ENCODE measurements at places on chromosomes 3 and 15.

DNA sequence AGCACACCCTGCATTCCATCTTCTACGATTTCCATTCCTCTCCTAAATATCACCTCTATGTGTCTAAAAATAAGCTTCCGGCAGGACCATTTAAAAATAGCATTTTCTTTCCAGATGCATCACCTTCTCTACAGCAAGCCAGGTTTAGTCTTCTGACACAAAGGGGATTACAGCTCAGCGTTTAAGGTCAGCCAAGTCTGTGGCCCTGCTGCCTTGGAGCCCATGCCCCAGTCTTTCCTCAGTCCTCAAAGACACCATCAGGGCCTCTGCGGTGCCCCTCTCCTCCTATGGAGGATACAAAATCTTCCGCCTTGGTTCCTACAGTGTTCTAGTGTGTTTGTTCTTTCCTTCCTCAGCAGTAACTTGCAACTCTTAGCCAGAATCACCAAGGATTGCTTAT lies 3.8 kb downstream of the SELENOS start:
- DNase-seq: no peak

DNA sequence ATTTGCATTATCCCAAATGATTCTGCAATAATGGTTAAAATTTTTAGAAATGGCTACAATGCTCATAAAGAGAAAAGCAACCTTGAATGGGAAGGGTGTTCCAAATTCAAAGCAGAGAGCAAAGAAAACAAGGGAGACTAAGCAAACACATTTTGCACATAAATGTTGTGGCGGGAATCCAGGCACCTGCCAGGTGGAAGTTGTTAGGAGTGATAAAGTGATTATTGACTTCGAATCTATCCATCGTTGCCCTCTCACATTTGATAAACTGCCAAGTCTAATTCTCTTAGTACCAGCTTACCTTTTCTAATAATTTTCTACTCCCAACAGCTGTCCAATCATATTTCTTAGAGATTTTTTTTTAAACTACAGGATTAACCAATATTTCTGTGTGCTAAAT lies 244.5 kb downstream of the CACNA2D3 start:
- no peak for DNase-seq

GRCh38 chr3:126691765-126692164 lies 12.3 kb upstream of the CHCHD6 start:
- no peak for DNase-seq

GRCh38 chr15:77418391-77418965 lies 1.4 kb downstream of the PEAK1 start:
- no peak for DNase-seq

- DNase-seq: no peak
Observed at GRCh38 chr3:10399634-10400033, 78.7 kb upstream of the SEC13 start.

DNA sequence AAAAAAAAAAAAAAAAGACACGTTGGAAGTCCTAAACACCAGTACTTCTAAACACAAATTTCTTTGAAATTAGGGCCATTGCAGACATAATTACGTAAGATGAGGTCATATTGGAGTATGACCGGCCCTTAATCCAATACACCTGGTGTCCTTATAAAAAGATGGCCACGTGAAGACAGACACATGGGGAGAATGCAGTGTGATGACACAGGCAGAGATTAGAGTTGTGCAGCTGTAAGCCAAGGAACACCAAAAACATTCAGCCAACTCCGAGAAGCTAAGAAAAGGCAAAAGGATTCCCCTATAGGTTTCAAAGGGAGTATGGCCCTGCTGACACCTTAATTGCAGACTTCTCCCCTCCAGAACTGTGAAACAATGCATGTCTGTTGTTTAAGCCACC lies 379.0 kb upstream of the PDZRN3 start:
- no peak for DNase-seq

- DNase-seq: no peak
Observed at GRCh38 chr3:152159328-152159727, 109.4 kb upstream of the MBNL1 start.

GRCh38 chr15:28955160-28955992 lies 69.6 kb downstream of the APBA2 start:
- no peak for DNase-seq

GRCh38 chr3:179797192-179797591 lies 144.4 kb downstream of the USP13 start:
- no peak for DNase-seq

DNA sequence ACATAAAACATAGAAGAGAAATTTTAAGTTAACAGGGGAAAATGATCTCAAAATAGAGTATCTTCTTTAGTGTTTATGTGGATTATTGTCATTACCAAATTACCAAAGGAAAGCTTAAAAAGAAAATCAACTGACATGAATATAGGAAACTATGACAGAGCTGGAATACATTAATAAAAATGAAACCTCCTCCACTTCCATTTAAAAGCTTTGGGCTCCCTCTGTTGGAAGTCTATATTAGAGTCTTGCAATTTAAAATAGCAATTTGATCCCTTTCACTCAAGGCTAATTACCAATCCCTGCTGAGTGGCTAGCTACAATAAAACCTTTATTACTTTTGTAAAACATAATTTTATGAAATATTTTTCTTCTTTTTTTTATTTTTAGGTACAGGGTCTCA lies 61.4 kb upstream of the IMPG2 start:
- no peak for DNase-seq

DNA sequence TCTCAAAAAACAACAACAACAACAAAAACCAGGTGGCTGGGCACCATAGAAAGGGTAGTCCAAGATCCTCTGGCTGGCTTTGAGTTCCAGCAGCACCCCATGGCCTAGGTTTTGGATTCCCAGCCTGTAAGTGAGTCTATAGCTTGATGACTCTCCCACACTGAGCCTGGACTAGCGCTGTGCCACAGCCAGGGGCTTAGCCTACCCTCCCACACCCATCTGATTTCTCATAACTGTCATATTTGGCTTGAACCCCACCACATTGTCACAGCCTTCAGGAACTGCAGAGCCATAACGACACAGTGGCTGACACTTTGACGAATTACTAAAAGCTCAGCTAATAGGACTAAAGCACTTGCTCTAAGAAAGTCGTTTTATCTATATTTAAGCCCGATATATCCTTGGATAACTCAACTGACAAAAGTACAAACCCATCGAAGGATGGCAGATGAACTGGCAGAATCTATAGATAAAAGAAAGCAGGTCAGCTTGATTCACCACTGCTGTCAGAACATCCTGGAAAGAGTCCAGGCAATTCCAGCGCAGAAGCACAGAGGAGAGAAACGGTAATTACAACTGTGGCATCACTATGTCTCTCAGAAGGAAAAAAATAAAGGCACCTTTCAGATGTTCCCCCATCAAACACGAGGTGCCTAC lies 62.1 kb downstream of the HOMER2 start:
- DNase-seq: no peak

DNA sequence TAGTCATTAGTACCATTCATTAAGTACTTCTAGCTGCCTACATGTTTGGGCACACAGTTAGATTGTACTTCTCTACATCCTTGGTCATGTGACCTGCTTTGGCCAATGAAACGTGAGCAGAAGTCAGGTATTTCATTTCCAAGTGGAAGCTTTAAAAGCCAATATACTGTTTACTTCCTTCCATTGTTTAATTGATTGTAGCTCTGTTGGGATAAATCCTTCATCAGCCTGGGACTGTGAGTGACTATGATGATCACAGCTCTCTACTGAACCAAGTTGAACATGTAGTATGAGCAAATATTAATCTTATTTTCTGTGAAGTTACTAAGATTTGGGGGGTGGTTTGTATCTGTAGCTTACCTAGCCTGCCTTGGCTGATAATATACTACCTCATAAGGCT lies 116.5 kb upstream of the ROPN1 start:
- DNase-seq: no peak

- DNase-seq: no peak
Observed at GRCh38 chr3:186109897-186110803, 1.3 kb upstream of the ETV5 start.

DNA sequence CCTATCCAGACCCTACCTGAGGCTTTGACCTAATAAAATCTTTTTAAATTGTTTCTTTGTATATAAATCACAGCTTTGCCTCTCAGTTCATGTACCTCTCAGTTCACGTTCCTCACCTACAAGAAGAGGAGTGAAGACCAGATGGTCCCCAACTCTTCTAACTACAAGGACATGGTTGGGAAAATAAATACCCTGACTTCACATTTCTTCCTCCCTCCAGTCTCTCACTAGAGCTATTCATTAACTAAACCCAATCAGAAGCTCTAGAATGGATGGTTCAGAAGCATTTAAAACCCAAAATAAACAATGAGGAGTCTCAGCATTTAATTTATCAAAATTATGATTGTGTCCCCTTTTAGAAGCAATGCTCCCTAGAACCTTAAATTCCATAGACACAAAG lies 97.3 kb upstream of the AGTR1 start:
- no peak for DNase-seq

DNA sequence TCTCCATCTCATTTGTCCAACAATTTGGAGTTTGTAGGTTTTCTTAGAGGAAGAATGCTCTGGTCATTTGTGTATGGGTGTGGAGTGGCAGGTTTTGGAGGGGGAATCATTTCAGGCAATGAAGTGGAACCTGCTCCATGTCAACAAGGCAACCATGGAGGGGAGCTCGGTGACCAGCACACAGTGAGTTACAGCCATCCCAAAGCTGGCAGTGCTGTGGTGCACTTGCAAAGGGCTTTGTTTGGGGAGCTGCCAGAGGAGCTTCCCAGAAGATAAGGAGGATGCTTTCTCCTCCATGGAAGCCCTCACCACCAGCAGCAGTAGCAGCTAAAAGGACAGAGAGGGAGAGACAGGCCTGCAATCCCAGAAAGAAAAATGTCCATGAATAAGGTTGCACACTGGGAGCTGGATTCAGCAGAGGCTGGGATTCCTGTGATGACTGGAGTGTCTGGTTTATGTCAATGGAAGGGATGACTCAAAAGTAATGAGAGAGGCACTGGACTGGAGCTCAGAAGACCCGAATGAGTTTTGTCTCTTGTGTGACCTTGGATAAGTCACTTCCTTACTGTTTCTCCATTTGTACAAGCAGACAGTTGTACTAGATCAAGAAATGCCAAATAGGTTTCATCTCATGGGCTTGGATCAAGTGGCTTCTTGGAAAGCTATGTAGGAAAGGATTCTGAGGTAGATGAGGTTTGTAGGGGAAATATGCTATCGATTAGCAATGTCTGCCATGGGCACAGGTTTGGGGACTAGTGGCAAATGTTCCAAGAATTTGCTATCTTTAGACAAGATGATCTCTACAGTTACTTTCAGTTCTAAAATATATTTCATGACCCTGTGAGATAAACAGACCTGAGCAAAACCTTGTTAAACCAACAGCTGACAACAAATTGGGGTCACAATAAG lies 27.2 kb upstream of the UBE2Q2 start:
- no peak for DNase-seq

- no peak for DNase-seq
Observed at GRCh38 chr15:59972241-59972640, 31.9 kb upstream of the FOXB1 start.

DNA sequence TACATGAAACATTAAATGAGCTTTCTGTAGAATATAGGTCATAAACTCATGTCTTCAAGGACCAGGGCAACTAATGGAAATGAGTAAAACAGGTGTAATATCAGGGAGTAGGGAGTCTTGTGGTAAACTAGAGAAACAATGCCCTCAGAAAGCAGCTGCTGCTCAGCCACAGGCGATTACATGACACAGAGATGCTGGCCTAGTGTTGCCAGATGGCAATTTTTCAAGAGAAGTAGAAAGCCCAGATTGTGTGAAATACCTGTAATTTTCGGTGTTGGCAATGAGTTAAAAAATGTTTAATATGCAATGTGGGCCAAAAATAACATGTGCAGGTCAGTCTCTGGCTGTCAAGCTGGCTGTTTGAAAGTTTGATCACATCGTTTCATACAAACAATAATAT lies 23.4 kb downstream of the NCEH1 start:
- no peak for DNase-seq

GRCh38 chr15:58523634-58524033 lies 91.8 kb downstream of the LIPC start:
- no peak for DNase-seq

GRCh38 chr15:60964527-60964926 lies 264.6 kb downstream of the RORA start:
- no peak for DNase-seq

DNA sequence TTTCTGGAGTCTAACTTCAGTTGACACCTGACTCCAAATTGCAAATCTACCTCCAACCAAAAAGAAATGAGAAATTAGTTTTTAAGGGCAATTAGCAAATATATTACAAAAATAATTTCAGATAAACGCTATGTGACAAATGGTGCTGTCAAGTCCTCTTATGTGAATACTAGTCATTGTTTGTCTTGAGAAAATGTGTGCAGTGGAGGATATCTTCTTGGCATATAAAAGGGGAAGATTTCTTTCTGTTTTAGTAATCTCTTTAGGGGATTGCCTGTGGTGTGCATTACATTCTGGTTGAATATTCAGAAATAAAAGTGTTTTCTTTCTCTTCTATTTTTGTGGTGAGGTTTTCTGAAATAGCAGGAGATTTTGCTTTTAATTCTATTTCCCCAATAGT lies 3.0 kb upstream of the GCSAM start:
- DNase-seq: no peak
